Activated B cell treated with CpG ODN at 0.5 μM for 24 hours (primary cell): ENCODE measurements at places on chromosomes 4 and X. TPM values are rescaled to one million over a fixed set of nuclear protein-coding genes. Genes with fewer than 3 reads are reported as not detected.
A peak's percentile ranks its signal among the peaks of the same experiment; 100 is the strongest.

DNA sequence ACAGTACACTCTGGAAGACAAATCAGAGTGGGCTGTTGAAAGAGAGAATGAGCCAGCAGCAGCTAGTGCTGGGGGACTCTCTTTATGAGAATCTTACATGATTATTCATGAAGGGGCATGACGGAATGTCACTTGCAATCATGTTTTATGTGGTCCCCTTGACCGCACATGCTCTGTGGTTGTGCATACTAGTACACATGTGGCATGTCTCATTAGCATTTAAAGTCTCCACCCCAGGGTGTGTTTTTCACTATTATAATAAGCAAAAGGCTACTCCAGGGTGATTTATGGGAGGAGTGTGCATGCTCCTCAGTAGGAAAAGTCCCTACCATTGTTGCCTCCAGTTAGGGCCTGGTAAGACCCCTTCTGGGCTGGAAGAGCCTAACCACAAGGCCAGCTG, 30.7 kb upstream of the MAGEA11 start:
- H3K27ac ChIP-seq, result no peak overlapping the region
- no peak for DNase-seq
- H3K4me1 ChIP-seq, result no peaks in the 10 kb centered on the region
- H3K4me3 ChIP-seq, result no peak overlapping the region
- H3K27me3 ChIP-seq, result no peaks in the 10 kb centered on the region

DNA sequence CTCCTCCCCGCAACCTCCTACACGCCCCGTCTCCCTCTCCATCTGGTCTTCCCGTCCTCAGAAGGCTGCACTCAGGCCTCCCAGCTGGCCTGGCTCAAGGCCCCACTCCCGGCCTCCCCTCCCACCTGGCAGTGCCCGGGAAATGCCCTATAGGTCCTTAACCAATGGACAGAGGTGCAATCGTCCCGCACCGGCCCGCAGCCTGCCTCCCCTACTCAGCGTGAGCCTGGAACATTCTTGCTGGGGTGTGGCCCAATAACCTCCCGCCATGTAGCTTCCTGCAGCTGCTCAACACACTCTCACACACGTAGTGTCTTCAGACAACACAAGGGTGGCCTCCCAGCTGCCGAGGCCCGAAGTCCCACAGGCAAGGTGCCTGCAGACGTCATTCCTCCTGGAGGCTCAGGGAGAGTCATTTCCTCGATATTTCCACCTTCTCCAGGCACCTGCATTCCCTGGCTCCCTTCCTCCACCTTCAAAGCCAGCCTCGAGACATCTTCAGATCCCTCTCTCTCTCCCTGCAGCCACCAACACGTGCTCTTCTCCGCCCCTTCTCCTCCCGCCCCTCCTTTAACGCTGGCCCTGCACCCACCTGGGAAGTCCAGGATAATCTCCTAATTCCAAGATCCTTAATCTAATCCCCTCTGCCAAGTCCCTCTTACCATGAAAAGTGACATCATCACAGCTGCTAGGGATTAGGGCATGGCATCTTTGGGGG, 56.2 kb downstream of the ADRA2C start:
- DNase-seq, result no peak
- peaks cover 9% of the 10 kb centered on the region for H3K27me3 ChIP-seq
- no peak overlapping the region for H3K4me3 ChIP-seq
- no peaks in the 10 kb centered on the region for H3K4me1 ChIP-seq
- H3K27ac ChIP-seq, result no peak overlapping the region

DNA sequence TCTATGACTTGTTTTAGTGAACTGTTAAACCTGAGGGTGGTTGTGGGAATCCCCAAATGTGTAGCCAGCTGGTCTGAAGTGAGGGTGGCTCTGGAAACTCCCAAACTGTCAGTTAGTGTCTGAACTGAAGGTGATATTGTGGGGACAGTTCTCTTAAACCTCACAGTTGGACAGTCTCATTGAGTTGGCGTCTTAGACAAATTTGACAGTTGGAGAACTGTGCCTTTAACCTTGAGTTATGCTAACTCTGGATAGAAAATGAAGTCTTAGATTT, 20.7 kb upstream of the CTSO start:
- no peaks in the 10 kb centered on the region for H3K36me3 ChIP-seq
- no peak overlapping the region for H3K4me3 ChIP-seq
- H3K27me3 ChIP-seq, result no peaks in the 10 kb centered on the region
- H3K27ac ChIP-seq, result no peak overlapping the region
- no peak for DNase-seq
- no peaks in the 10 kb centered on the region for H3K4me1 ChIP-seq

DNA sequence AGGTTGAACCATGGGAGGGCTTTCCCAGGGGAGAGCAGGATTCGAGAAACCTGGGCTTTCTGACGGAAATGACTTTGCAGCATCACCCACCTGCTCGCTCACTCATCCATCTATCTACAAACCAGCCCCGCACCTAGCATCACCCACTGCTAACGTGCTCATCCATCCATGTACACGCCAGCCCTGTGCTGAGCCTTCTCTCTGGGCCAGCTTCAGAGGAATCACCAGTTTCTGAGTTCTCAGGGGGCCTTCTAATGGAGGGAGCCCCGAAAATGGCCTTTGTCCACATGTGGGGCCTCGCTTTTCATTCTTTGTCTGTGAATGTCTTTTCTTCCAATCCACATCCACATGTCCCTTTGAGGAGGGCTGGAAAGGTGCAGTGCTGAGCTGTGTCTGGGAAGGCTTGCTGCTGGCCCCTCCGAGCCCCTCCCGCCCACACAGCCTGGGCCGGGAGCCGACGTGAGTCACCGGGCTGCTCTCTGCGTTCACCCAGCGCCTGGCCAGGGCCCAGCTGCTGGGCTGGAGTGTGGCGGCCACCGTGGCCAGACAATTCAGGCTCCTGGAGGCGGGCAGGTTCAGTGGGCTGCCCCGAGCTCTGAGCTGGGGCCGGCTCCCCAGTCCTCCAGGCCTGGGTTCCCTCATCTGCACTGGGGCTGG, 14.7 kb downstream of the SORCS2 start:
- H3K4me1 ChIP-seq, result no peaks in the 10 kb centered on the region
- peaks cover 8% of the 10 kb centered on the region for H3K27me3 ChIP-seq
- H3K36me3 ChIP-seq, result no peaks in the 10 kb centered on the region
- no peak for DNase-seq

DNA sequence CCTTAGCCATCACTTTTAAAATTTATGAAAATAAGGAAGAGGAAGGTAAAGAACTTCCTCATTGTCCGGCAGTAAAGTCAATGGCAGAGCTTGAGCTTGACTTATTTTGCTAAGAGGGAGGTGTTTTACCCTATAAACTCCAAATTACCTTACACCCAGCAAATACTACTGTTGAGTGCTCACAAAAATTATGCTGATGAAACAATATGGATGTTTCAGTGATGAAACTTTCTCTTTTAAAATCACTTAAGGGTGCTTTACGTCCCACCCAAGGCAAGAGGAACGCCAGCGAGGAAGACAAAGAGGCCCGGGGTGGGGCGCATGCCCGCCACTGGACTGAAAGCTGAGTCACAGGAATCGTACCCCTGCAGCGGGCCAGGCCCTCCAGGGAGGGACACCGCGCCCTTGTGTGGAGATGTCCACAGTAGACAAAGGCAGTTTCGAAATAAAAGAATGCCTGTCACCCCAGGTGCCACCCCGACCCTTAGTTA, 560 bp upstream of the TMSB4X start:
- H3K27ac ChIP-seq, result peak overlapping the region; percentile 97
- H3K27me3 ChIP-seq, result no peaks in the 10 kb centered on the region
- peaks cover 37% of the 10 kb centered on the region for H3K36me3 ChIP-seq
- DNase-seq, result no peak

GRCh38 chr4:36303426-36304137, 22.2 kb downstream of the DTHD1 start:
- peak overlapping the region; percentile 62 for H3K27ac ChIP-seq
- peak overlapping the region; percentile 6 for H3K4me3 ChIP-seq
- no peaks in the 10 kb centered on the region for H3K36me3 ChIP-seq

GRCh38 chr4:79455216-79455615, 47.2 kb upstream of the GK2 start:
- H3K27ac ChIP-seq, result no peak overlapping the region
- H3K4me3 ChIP-seq, result no peak overlapping the region
- H3K27me3 ChIP-seq, result no peaks in the 10 kb centered on the region
- H3K36me3 ChIP-seq, result no peaks in the 10 kb centered on the region
- no peaks in the 10 kb centered on the region for H3K4me1 ChIP-seq
- no peak for DNase-seq

- no peaks in the 10 kb centered on the region for H3K36me3 ChIP-seq
- no peaks in the 10 kb centered on the region for H3K4me1 ChIP-seq
- no peak overlapping the region for H3K4me3 ChIP-seq
- H3K27me3 ChIP-seq, result no peaks in the 10 kb centered on the region
Measured at GRCh38 chr4:130675266-130675665, 1579.3 kb downstream of the C4orf33 start.

DNA sequence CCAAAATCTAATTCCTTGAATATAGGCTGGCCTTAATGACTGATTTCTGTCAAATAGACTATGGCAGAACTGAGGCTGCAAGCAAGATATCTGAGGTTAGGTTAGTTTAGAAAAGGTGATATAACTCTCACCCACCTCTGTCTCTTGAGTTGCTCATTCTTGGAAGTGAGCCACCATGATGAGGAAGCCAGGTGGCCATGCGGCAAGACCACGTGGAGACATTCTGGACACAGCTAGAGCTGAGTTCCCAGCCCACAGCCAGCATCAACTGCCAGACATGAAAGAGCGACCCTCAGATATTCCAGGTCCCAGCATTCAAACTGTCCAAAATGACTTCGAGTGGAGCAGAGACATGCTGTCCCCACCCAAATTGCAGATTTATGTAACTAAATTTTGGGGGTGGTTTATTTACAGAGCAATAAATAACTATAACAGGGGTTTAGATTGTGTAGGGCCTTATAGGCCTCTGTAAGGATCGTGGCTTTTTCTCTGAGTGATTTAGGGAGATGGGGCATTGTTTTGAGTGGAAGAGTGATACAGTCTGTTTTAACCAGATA, 33.7 kb downstream of the USP53 start:
- H3K4me1 ChIP-seq, result peaks cover 15% of the 10 kb centered on the region
- DNase-seq, result no peak
- no peak overlapping the region for H3K4me3 ChIP-seq
- no peaks in the 10 kb centered on the region for H3K27me3 ChIP-seq
- peak overlapping the region; percentile 20 for H3K27ac ChIP-seq

- DNase-seq, result no peak
- no peaks in the 10 kb centered on the region for H3K36me3 ChIP-seq
- H3K27ac ChIP-seq, result no peak overlapping the region
Measured at GRCh38 chr4:150061086-150061776, 17.0 kb upstream of the DCLK2 start.

DNA sequence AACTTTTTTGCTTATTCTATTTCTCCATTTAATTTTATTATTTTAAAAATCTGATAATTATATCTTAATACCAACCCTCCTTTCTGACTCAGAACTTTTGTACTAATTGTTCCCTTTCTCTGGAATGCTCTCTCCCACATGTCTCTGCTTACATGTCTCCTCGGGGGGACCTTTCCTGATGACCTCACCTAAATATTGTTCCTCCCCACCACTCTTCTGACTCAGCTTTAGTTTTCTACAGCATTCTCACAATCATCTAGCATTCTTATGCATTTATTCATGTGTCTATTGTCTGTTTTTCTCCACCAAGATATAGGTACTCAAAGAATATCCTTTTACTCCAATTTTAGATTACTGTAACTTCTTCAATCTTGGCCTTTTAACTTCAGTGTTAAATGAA, 128.7 kb downstream of the MSL3 start:
- no peaks in the 10 kb centered on the region for H3K27me3 ChIP-seq
- no peaks in the 10 kb centered on the region for H3K36me3 ChIP-seq
- H3K4me3 ChIP-seq, result no peak overlapping the region
- DNase-seq, result no peak
- H3K27ac ChIP-seq, result no peak overlapping the region

GRCh38 chrX:119885554-119886428, 9.9 kb upstream of the AKAP14 start:
- no peaks in the 10 kb centered on the region for H3K36me3 ChIP-seq
- peaks cover 6% of the 10 kb centered on the region for H3K4me1 ChIP-seq
- no peak overlapping the region for H3K4me3 ChIP-seq
- DNase-seq, result no peak
- H3K27ac ChIP-seq, result no peak overlapping the region

GRCh38 chrX:149010853-149011224, 494.3 kb downstream of the IDS start:
- H3K4me3 ChIP-seq, result no peak overlapping the region
- H3K36me3 ChIP-seq, result no peaks in the 10 kb centered on the region
- no peak for DNase-seq
- H3K27me3 ChIP-seq, result no peaks in the 10 kb centered on the region

GRCh38 chr4:114027596-114027995, 48.1 kb upstream of the ARSJ start:
- DNase-seq, result no peak
- no peak overlapping the region for H3K4me3 ChIP-seq
- no peak overlapping the region for H3K27ac ChIP-seq
- no peaks in the 10 kb centered on the region for H3K36me3 ChIP-seq

GRCh38 chr4:153781280-153781679, 7.6 kb downstream of the SFRP2 start:
- H3K27me3 ChIP-seq, result peaks cover 46% of the 10 kb centered on the region
- no peak overlapping the region for H3K4me3 ChIP-seq
- H3K36me3 ChIP-seq, result no peaks in the 10 kb centered on the region
- no peak for DNase-seq

GRCh38 chrX:3026074-3026815, 15.0 kb upstream of the ARSF start:
- H3K4me1 ChIP-seq, result no peaks in the 10 kb centered on the region
- H3K4me3 ChIP-seq, result no peak overlapping the region
- H3K27me3 ChIP-seq, result peaks cover 3% of the 10 kb centered on the region
- no peak overlapping the region for H3K27ac ChIP-seq
- H3K36me3 ChIP-seq, result no peaks in the 10 kb centered on the region

DNA sequence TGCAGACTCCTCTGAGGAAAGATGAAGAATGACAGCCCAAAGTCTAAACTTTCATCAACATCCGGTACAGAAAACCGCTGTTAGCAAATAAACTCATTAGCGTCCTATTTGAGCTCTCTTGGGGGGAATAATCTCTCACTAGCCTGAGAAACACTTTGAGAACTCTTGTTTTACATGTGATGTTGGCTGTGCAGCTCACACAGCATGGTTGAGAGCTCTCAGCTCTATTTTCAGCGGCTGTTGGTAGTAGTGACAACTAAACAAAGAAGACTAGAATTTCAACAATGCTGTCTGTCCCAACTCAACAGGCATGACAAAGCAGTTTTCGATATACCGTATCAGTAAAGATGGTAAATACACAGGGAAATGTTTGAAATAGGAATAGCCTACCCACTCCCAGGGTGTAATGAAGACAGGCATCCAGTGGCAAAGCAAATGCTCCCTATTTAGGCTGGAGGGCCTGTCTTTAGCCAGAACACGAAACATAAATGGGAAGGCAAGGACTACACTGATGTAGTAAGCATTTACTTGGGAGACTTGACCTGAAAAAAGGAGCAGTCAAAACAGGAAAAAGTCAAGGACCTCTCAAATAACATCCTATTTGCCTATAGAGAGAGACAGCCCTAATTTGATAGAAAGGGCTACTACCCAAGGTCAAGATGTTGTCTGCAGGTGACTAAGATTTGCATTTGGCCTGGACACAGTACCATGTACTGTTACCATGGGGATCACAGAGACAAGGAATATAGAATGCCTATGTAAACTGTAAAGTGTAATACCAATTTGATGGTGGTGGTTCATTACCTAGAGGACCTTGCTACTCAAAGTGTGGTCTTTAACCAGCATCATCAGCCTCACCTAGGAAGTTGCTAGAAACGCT, 60.4 kb downstream of the PPEF2 start:
- no peaks in the 10 kb centered on the region for H3K36me3 ChIP-seq
- H3K27ac ChIP-seq, result no peak overlapping the region
- no peaks in the 10 kb centered on the region for H3K27me3 ChIP-seq
- H3K4me3 ChIP-seq, result no peak overlapping the region

KLKB1 gene
- total RNA-seq, result 0.16 TPM in 1 of 2 replicates, not detected in the other

FATE1 gene
- not detected in 2 replicates for total RNA-seq

F11 gene
- total RNA-seq, result not detected in 2 replicates

CXCR3 gene
- total RNA-seq, result 5.4 and 6.4 TPM in 2 replicates

NLRP2B gene
- not detected in 2 replicates for total RNA-seq

ITM2A gene
- 9.3 and 13.3 TPM in 2 replicates for total RNA-seq
